Caudate nucleus (tissue), 63 donors: ENCODE measurements at places on chromosomes 2 and 18.

DNA sequence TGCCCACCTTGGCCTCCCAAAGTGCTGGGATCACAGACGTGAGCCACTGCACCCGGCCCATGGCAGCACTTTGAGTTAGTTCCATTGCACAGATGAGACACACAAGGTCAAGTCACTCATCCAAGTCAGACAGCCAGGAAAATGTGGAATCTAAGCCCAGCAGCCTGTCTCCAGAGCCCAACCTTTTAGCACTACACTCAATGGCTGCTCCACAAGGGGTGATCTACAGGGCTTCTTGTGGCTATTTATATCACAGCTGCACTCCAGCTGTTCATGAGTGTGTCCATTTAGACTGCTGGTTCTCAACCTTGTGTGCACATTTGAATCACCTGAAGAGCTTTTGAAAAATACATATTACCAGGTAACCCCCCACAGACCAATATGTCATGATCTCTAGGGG lies 72.9 kb upstream of the RPL31 start:
- DNase-seq = no peak

GRCh38 chr2:168192839-168193616 lies 54.4 kb downstream of the STK39 start:
- DNase-seq = no peak

DNA sequence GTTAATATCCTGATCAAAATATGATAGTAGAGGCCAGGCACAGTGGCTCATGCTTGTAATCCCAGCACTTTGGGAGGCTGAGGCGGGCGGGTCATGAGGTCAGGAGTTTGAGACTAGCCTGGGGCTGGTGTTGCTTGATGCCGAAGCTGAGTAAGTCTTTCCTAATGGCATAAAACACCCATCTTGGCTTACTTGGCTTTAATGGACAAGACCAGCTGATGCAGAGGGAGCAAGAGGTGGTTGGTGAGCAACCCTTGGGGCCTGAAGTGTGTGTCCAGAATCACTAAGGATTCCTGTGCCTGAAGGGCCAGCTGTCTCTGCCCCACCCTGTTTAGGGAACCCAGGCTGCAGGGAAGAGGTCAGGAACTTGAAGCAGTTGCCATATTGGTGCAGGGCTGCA lies 217.2 kb downstream of the ARL4C start:
- no peak for DNase-seq

GRCh38 chr2:119249311-119249710 lies 25.7 kb downstream of the STEAP3 start:
- no peak for DNase-seq

DNA sequence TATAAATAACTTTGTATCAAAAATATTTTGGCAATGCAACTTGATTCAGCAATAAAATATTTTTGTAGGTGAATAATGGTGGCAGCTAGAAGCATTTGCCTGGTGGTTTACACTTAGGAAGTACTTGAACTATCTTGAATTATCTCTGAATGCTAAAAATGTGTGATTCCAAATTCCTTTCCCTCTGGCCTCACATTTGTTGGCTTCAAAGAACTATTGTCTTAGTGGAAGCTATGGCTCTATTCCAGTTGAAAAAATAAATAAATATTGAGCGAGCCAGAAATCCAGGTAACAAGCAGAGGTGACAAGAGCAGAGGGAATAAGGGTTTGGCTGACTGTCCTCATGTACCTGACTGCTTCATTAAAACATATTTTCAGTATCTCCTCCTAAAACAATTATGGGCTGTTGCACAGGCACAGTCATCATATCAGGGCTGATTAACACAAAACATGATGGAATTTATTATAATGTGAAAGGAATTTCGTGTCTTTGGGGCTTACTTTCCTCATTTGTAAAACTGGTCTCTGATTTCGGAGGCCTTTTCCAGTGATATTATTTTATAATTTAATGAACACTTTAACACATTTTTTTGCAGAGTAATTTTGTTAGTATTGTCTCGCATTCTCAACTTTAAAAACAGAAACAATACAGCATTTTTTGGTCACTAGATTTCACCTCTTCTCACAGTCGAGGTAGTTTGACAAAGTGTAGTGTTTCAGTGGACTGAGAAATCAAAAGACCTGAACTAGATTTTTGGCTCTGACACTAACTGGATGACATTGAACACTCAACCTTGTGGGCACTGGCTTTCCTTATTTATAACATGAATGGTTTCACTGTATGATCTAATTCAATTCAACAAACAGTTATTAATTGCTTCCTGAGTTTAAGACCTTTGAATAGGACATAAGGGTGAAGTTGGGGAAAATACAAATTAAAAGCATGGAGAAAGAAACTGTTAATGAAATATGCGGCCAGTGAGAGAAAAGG lies 7.8 kb upstream of the CAVIN2 start:
- no peak for DNase-seq

DNA sequence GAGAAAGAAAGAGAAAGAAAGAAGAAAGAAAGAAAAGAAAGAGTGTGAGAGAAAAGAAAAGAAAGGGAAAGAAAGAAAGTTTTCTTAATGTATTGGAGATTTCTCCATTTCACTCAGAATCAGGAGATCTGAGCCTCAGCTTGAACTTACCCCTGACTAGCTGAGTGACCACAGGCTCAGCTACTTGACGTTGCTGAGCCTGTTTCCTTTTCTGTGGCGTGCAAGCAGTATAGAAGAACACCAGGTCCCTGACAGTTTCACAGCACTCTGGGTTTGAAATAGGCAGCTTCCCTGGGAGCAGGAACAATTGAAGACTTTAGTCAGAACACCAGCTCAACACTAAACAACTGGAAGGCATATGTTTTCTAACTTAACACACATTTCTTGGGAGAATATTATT lies 44.7 kb downstream of the MARCO start:
- DNase-seq = no peak

- no peak for DNase-seq
Measured at GRCh38 chr2:75261923-75262322, 62.6 kb upstream of the TACR1 start.

DNA sequence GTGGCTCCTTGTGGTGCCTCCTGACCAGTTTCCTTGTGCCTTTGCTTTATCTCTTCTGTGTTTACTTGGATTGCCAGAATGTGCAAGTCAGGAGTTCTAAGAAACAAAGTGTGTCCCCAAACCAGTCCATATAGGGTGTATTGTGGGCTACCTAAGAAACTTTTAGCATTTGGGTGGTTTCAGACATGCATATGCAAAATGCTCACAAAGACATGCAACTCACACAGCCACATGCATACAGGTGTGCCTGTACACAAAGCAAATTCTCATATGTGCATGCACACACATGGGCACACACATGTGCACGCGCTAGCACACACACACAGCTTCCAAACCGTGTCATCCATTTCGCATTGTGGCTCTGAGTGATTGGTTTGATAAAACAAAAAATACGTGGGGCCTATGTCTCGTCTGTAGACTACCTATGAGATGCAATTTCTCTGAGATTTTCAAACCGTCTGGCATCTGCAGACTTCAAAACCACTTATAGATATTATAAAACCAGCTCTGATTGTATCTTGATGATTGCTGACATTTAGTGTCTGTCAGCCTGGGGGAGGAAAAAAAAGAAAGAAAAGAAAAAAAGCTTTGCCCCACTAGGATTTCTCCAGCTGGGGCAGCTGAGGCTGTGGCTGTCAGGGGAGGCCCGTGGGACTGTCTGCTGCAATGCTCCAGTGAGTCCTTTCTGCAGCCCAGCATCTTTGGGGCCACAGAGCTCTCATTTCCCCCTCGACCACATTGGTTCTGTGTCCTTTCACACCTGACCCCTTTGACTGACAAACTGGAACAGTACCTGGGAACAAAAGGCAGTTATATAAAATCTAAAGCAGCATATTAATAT lies 556.1 kb downstream of the CMPK2 start:
- no peak for DNase-seq

GRCh38 chr2:114518738-114519137 lies 76.3 kb downstream of the DPP10 start:
- no peak for DNase-seq

- no peak for DNase-seq
Measured at GRCh38 chr2:27191070-27191829, 20.6 kb upstream of the ATRAID start.

- no peak for DNase-seq
Measured at GRCh38 chr2:150690870-150691269, 203.4 kb upstream of the RND3 start.

GRCh38 chr2:53460347-53460746 lies 307.3 kb upstream of the CHAC2 start:
- DNase-seq = no peak

- DNase-seq = peak; percentile 9
Measured at GRCh38 chr2:101473911-101474701, 806 bp downstream of the RFX8 start.

GRCh38 chr2:44362207-44363015 lies 664 bp downstream of the CAMKMT start:
- peak; percentile 58 for DNase-seq
